HS-27A (cell line): ENCODE measurements at places on chromosomes 11 and 22.

DNA sequence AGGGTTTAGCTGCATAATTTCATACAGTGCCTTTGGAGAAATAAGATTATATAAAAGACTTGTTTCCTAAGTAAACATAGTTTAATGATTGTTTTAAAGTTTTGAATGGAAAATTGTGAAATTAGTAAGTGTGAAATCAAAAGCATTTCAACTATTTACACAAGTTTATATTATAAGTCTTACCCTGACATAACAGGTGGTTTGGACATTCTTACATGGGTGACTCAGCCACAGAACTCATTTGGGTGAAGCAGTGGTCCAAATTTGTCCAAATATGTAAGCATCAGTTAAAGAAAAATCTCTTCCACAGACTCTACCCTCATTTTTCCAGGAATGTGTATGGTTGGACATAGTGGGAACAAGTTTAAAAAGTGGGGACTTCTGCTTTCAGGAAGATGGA lies 68.0 kb downstream of the USP47 start:
- DNase-seq = peak; percentile 73

DNA sequence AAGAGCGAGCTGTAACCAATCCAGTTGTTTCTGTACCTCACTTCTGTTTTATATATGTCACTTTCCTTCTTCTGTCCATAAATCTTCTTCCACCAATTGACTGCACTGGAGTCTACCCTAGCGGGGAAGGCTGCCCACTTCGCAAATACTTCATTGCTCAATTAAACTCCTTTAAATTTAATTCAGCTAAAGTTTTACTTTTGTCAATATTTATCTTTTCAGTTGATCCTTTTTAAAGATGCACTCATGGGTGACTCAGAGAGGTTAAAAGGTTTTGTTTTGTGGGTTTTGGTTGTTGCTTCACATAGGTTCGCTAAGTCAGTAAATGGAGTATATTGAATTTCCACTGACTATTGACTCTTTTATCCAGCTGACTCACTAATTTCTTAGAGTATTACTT lies 597.2 kb downstream of the DLG2 start:
- no peak for DNase-seq

DNA sequence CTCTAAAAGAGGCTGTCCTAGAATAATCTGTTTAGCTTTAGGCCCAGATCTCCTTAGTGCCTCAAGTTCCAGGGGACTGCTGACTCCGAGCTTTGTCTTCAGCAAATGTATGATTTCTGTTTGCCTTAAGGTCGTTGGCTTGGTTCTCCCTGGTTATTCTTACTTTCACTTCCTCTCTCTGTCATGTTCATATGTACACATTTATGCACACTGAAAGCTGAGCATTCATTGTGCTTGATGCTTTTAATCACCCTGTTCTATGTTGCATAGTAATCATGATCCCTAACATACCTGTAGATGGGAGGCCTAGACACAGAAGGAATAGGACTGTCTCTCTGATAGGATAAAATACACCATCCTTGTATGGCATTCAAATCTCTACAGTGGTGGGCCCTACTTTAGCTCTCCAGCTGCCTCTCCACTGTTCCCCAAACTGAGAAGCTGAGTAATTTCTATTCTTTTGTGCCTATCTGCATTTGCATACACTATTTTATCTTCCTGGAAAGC lies 7.2 kb downstream of the PPFIBP2 start:
- DNase-seq = no peak

DNA sequence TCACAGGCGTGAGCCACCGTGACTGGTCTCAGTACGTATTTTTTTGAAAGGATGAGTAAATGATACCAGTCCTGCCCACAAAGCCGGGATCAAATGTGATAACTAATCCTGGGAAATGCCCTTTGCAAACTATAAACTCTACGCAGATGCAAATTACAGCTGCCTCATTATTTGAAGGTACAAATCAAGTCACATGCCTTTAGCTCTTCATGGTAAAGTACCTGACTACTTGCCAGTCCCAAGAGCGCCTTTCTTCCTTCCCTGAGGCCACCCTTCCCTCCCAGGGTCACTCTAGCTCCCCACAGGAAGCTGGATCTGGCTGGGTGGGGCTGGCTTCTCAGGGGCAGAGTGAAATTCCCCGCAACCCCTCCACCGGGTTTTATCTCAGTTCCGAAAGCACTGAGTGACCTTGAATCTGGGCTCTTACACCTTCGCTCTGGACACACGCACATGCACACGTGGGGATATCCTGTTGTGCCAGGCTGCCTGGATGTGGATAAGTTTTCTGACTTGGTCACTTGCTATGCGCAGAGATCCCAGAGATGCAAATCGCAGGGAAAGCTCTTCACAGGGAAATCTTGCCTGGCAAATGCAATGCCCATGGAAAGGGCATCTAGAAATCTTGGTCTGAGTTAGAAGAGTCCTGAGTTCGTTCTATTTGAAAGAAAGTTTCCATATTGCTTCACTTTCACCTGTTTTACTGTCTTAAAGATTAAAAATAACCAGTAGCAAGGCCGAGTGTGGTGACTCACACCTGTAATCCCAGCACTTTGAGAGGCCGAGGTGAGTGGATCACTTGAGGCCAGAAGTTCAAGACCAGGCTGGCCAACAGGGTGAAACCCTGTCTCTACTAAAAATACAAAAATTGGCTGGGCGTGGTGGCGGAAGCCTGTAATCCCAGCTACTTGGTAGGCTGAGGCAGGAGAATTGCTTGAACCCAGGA lies 8.5 kb downstream of the A4GALT start:
- DNase-seq = no peak

GRCh38 chr11:76670485-76671236 lies at the start of gene LRRC32:
Gene LRRC32, minus strand, starts transcription at chr11:76670747. Its CDS starts 4,793 bp downstream, at chr11:76665954.
- DNase-seq = no peak

DNA sequence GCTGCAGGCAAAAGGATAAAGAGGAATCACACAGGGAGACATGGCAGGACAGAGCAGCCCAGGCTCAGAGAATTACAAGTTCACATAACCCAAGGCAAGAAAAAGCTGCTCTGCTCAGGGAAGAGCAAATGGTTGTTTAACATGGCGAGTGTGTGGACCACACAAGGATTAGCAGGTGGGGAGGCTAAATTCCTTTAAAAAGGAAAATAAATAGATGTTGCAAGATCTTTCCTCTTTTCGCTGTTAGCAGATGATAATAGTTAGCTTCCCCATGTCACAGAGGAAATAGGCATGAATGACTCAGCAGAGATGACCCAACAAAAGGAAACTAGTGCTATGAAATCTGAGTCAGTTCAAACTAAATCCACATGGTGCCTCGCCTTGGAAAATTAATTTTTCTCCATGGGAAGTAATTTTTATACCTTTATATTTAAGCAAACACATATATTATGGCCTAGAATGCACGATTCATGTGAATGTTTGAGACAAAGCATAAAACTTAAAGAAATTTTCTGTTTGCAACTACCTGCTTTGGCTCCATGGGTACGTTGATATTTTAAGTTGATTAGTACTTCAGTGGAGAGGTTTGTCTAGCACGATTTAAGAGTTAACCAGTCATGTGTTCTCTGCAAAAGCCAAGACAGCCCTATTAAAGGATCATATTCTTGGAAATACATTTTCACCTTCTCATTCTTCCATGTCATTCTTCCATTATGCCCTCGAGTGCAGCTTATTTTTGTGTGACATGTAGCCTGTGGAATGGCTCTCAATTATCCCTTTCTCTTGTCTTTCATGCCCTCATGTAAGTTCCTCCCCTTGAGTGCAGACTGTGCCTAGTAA lies 38.5 kb upstream of the FJX1 start:
- no peak for DNase-seq

DNA sequence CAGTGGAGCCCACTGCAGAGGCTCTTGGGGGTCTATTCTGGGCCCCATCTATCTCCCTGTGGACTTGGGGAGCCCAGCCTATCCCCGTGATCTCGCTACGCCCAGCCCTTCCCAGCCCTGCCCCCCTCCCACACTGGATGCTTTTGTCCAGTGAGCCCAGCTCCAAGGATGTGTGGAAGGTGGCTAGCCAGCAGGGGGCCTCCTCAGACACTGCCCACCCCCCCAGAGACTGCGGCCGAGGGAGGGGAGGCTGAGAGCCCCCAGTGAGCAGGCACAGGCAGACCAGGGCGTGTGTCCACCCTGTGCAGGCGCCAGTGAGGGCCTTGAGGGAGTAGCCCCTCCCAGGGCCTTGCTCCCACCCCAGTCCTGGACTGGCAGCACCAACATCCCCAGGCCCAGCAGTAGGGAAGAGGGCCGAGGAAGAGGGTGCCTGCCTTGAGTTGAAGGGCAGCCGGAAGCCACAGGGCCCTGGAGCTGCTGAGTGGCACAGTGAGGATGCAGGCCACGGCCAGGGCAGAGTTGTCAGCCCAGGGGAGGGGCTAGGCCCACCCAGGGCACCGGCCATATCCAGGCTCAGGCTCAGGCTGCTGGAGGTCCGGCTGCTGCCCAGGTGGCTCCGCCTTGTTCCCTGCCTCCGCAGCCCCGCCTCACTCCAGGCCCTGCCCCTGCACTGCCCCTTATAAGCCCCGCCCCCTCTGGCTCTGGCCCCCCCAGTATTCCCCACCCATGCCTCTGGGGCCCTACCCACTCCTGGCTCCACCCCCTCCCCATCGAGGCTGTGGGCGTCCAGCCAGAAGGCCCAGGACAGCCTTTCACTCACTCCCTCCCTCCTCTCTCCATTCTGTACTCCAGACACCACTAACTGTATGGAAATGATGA lies 28.0 kb downstream of the MOB2 start:
- DNase-seq = no peak
